Right lung (tissue), 10 donors: ENCODE measurements at places on chromosomes 12 and 14.

DNA sequence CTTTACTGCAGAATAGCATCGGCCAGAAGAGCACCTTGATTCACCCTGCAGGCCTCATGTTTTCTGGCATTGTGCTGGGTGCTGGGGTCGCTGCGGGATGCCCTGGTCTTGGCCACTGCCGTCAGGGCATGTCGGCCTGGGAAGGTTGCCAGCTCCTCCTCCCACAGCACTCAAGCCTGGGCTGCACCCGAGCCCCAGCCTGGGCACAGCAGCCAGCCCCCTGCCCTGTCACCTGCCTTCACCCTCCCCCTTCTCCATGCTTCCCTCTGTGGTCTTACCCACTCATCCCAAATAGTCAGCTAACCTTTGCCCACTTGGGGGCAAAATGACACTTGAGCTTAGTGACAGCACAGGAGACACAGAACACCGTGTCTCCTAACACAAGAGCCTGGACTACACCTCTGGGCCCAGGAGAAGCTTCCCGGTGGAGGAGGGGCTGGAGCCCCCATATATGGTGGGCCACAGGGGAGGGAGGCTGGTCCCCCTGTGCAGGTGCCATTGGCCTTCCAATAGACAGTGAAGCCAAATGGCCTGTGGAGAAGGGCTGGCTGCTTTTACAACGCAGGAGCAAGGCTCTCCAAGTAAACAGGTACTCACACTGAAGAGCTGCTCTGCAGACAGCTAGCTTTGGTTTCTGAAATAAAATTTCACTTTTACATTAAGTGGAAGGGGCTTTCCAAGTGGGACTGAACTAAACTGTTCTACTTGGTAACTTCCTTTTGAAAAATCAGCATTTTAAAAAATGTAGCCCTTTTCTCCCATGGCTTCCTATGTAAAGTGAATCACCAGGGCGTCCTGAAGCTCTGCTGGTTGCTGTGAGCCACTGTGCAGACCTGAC lies 51.2 kb upstream of the AMN start:
- DNase-seq: no peak

GRCh38 chr12:107925125-107925524 lies 150.6 kb downstream of the ASCL4 start:
- no peak for DNase-seq

DNA sequence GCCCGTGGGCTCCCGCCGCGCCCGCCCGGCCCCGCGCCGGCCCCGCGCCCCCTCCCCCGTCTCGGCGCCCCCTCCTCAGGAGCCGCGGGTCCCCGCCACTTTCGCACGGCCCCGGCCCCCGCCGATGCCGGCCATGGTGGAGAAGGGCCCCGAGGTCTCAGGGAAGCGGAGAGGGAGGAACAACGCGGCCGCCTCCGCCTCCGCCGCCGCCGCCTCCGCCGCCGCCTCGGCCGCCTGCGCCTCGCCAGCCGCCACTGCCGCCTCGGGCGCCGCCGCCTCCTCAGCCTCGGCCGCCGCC lies 263 bp downstream of the RCOR1 start:
- no peak for DNase-seq

- no peak for DNase-seq
These were observed 194.5 kb downstream of the DPF3 start for GRCh38 chr14:72699443-72699842.

GRCh38 chr12:57902478-57902969 lies 38.8 kb upstream of the ATP23 start:
- DNase-seq: no peak
